ENCODE measurements at places on chromosomes 13 and 19.

DNA sequence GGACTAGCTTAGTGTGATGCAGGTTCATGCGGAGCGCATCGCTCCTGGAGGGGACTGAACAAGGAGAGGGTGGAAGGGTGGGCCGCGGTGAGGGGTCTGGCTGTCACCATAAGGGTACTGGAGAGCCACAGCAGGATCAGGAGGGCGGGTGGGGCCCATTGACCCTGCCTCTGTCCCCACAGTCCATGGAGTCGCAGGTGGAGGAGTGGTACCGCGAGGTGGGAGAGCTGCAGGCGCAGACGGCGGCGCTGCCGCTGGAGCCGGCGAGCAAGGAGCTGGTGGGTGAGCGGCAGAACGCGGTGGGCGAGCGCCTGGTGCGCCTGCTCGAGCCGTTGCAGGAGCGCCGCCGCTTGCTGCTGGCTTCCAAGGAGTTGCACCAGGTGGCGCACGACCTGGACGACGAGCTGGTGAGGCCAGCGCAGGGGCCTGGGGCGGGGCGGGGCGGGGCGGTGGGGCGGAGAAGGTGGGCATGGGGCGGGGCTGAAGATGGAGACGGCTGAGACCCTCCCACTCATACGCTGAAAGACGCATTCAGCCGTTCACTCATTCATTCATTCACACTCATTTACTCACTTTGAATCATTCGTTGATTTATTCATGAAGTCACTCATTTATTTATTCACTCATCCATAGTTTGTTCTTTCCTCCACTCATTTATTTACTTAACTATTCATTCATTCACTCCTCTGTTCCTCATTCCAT lies 27.5 kb upstream of the SHKBP1 start:
- DNase-seq: peak; percentile 59

DNA sequence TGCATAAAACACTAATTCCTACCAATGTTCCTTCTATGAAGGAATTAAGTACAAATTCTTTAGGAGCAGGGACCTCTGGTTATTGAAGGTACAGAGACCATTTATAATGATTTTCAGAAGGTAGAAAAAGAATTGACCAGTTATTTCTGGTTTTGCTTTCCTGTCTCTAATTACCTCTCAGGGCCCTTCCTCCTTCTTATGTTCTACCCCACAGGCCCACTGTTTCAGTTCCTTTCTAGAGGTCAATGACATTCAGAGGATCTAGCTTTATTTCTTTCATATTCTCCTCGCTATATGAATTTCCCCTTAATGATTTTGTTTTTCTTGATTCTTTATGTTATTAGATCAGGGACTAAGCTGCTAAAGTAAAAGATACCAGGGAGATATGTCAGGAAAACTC lies 345.0 kb upstream of the SPRY2 start:
- no peak for DNase-seq

- DNase-seq: no peak
These were observed 460.5 kb downstream of the COG6 start for GRCh38 chr13:40116008-40116407.

DNA sequence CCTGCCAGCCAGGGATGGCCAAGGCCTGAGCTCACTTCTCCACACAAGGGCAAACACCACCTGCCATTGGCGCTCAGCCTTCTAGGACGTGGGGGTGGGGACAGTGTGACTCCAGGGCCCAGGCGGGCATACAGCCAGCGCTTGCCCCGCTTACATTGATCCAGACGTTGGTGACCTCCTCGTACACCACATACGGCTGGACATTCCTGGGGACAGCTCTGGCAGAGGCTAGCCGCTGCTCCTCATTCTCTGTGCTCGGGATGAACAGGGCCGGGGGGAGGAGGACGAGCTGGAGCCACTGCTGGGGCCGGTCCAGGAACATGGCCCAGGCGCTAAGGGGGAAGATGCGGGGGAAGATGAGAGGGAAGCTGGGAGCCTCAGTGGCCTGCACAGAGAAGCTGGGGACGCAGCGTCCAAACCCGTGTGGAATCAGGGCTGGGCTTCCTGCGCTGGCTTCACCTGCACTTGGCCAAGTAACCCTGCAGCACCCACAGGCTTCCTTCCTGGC lies 25.1 kb upstream of the MYDGF start:
- no peak for DNase-seq
